Activated CD4-positive, CD25-positive, alpha-beta regulatory T cell treated with anti-CD3 and anti-CD28 coated beads, Interleukin-2, amount 50 U/mL, for 72 hours (primary cell): ENCODE measurements at places on chromosomes 1 and 21.

DNA sequence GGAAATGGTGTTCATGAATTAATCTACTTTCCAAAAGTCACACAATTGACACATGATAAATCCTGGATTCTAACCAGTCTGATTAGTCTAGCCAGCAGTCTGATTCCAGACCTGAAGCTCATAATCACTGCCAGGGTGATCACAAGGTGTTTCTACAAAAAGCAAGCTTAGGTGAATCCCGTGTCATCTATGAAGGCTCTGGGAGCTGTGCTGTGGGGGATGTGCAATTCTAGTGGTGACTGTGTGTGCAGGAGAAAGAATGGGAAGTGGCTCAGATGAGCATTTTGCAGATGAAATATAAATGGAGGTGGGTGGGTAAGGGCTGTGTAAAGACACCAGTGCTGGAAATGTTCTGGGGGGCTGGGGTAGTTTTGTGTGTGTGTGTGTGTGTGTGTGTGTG is 1.8 kb upstream of the NPPB start:
- DNase-seq: no peak

- no peak for DNase-seq
Observed at GRCh38 chr1:174189428-174190062, 30.2 kb downstream of the RABGAP1L start.

- no peak for DNase-seq
Observed at GRCh38 chr1:240314845-240315801, 223.4 kb downstream of the FMN2 start.

DNA sequence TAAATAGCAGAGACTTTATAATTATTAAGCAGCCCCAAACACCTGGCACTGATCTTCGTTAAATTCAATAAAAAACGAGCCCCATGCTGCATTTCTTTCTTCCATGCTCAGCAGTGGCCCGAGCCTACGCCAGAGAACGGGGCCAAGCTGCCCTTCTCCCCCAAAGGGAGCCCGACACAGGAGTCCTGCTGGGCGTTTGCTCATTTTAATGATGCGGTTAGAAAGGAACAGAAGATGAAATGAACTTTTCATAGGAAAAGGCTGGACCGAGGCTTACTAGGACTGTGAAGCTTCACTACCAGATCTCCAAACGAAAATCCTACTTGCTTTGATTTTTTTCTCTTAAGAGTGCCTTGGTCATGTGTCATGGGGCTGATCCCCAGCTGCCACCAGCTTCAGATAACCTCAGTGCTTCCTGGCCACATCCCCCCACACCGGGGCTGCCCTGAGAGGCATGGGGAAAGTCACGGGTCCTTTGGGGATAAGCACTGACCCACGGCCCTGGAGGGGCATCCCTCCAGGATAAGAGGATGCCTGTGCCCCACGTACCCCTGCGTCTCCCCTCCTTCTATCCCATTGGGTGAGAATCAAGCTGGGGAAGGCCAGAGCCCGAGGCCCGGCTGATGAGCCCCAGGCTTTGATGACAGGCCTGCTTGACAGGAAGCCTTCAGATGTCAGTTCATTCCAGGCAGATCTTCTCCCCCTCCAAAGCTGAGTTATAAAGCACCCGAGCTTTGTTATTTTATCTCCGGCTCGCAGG is 34.2 kb downstream of the PGBD5 start:
- DNase-seq: no peak

DNA sequence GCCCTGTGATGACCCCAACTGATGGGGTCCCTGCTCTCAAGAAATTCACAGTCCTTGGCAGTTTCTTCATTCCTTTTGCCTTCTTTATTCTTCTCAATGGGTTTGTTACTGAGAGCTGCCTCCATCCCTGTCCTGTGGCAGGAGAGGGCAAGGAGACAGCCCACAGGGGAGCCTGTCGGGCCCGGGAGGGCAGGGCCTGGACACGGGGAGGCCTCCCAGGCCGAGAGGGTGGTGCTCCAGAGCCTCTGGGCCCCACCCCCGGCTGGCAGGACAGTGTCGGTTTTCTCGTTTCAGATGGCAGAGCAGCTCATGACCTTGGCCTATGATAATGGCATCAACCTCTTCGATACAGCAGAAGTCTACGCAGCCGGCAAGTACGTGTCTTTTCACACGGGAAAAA is 36.2 kb downstream of the KCNAB2 start:
- no peak for DNase-seq

GRCh38 chr1:200602632-200603031 is 17.9 kb downstream of the KIF14 start:
- DNase-seq: no peak

DNA sequence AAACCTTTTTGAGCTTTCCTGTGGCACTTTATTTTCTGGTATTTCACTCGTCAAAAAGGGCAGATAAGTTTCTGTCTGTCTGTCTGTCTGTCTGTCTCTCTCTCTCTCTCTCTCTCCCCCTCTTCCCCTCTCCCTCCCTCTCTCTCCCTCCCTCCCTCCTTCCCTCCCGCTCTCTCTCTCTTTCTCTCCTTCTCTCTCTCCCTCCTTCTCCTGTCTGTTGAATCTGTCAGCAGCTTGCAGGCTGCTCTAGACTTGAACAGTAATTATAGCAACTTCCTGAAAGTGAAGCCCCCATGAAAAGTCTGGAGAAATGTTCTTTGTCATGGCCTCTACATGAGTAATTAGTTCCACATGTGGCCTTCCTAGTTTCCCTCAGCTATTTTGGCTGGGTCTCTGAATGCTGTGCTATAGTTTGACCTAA is 275.2 kb upstream of the C1orf105 start:
- no peak for DNase-seq

GRCh38 chr1:69409731-69410456 is 157.8 kb upstream of the LRRC7 start:
- DNase-seq: no peak

DNA sequence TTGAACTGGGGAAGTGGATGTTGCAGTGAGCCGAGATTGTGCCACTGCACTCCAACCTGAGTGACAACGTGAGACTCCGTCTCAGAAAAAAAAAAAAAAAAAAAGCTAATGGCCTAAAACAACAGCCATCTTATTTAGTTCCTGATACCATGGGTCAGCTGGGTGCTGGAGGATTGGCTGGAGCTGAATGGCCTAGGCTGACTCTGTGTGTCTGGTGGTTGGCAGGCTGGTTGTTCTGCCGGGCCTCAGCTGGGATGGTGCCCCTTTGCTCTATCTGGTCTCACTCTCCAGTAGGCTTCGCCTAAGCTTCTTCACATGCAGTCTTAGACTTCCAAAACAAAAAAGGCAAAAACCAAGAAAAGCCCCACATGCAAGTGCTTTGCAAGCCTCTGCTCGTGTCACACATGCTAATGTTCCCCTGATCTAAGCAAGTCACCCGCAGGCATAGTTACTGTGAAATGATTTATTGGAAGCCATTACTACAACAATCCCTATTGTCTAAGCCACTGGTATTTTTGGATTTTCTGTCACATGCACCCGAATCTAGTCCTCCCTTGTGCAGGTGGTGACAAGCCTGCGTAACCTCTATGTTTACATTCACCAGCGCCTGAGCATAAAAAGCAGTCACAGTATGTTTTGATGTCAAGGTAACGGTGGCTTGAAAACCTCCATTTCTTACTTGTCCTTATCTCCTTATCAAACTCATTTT is 39.6 kb upstream of the KANK4 start:
- no peak for DNase-seq

DNA sequence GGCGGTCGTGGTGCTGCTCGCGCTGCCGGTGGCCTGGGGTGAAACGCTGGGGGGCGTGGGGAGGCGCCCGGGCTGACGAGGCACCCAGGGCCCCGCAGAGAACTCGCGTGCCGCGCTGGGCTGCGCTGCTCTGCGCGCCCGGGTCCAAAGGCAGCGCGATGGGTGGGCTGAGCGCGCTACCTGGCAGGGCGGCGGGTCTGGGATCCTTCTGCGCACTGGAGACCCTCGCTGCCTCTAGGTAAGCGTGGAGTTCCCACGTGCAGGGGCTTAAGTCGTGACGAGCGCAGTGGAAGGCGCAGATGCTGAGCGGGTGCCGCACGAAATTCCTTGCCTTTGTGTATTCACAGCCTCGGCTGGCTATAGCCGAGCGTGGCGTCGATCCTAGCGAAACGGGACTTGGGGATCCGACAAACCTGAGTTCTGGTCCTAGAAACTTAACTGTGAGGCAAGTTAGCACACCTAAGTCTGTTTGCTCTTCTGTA is 24.6 kb downstream of the CR1L start:
- DNase-seq: no peak

- DNase-seq: no peak
Observed at GRCh38 chr1:233105225-233105624, 154.8 kb downstream of the NTPCR start.

GRCh38 chr1:160993544-160994193 is 27.3 kb downstream of the F11R start:
- no peak for DNase-seq

- DNase-seq: no peak
Observed at GRCh38 chr1:233796146-233796783, 108.2 kb upstream of the SLC35F3 start.

- no peak for DNase-seq
Observed at GRCh38 chr1:154745750-154746425, 124.2 kb downstream of the KCNN3 start.

- DNase-seq: no peak
Observed at GRCh38 chr1:194295685-194296084, 1109.3 kb upstream of the B3GALT2 start.
